ENCODE measurements at places on chromosomes 16 and 17. TPM values are rescaled to one million over a fixed set of nuclear protein-coding genes. Genes with fewer than 3 reads are reported as not detected.
A peak's percentile ranks its signal among the peaks of the same experiment; 100 is the strongest.

MPP2 gene
- 3.2 TPM for total RNA-seq

DNA sequence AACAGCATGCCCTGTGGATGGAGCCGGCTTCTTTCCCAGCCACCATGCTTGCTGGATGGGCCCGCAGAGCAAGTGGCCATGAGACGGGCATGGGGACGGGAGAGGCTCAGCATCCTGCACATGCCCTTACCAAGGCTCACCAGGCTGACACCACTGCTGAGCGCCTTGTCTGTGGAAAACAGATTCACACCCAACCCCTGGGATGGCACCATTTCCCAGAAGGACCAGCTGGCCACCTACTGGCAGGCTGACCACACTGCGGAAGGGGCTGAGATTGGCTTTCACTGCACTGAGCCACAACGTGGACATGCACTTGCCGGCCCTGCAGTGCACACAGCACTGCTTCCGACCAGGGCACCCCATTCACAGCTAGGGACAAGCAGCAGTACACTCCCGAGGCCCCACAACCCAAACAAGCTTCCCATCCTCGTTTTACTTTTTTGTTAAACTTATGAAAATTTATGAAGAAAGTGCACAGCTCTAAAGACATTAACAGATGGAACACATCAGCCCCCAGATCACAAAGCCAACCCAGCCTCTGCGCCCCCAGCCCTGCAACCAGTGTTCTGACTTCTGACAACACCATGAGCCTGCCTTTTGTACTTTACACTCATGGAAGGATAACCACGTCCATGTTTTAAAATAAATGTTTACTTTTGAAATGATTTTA lies 13.9 kb upstream of the KRTAP17-1 start:
- peak; percentile 56 for DNase-seq

UBALD2 gene
- total RNA-seq, result 1.4 TPM

- DNase-seq, result peak; percentile 93
Observed at GRCh38 chr16:84829168-84829965, 9.6 kb downstream of the CRISPLD2 start.

ARHGAP23 gene
- total RNA-seq, result 9.3 TPM

DNA sequence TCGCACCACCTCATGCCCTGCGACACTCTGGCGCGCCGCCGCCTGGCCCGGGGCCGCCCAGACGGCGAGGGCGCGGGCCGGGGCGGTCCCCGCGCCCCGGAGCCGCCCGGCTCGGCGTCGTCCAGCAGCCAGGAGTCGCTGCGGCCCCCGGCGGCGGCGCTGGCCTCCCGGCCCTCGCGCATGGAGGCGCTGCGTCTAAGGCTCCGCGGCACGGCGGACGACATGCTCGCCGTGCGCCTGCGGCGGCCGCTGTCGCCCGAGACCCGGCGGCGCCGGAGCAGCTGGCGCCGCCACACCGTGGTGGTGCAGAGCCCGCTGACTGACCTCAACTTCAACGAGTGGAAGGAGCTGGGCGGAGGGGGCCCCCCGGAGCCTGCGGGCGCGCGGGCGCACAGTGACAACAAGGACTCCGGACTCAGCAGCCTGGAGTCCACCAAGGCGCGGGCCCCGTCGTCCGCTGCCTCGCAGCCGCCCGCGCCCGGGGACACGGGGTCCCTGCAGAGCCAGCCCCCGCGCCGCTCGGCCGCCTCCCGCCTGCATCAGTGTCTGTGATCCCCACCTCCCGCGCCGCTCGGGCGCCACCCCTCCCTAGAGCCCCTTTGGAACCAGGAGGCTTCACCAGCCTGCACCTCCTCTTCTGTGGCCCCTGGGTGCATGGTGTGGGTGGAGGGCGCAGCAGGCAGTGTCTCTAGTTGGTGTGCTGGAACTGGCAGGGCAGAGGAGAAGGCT lies 82.3 kb downstream of the ARHGAP23 start:
- DNase-seq, result no peak

DNA sequence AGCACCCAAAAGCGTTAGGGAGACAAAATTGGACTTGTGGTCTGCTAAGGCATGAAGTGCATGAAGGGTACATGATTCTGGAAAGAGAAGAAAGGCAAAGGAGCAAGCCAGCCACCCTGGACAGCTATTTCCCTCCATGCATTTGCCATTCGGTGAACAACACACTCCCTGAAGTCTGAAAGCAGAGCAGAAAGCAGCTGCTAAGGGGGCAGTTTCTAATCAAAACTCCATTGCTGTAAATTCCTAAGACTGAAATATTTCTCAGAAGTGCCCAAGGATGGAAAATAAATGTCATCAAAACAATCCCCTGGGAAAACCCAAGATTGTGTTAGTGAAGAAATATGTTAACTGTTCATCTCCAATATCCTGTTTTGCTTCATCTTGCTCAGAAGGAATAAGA lies 44.3 kb downstream of the PMP22 start:
- DNase-seq, result no peak

GRCh38 chr16:85151603-85152413 lies 39.5 kb upstream of the CIBAR2 start:
- DNase-seq, result peak; percentile 78

DNA sequence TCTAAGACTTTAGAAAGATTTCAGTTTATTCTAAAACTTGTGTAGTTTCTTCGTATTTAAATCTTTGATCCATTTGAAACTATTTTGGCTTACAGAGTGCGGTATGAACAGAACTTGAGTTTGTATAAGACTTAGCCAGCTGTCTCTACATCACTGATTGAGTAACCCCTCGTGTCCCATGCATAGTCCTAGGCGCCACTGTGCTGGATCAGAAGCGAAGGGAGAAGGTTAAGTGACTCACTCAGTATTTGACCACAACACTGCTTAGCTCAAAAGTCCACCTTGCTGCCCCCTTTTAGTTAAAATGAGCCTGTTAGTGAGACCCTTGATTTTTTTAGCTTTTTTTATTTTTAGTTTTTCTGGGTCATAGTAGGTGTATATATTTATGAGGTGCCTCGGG lies 28.4 kb downstream of the CD300LB start:
- no peak for DNase-seq

- DNase-seq, result peak; percentile 33
Observed at GRCh38 chr17:61159221-61159814, 240.3 kb upstream of the TBX2 start.

Measured in IMR-90 (cell line).